Left renal pelvis (tissue), 4 donors: ENCODE measurements at places on chromosomes 16 and 17.
A peak's percentile ranks its signal among the peaks of the same experiment; 100 is the strongest.

DNA sequence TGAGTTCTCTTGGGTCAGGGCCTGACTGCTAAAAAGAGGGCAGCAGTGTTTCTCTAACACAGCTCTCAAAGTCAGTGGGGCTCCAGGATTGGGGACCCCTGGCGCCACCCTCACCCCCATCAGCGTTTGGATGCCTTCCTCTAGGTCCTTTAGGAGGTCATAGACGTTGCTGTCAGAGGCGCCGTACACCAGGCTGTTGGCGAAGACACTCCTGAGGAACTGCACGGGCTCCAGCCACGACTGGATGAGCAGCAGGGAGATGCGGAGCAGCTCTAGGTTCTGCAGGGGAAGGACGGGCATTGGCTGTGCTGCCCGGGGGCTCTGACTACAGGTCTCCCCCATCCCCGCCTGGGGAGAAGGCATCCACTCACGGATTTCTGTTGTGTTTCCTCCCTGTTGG, 993 bp downstream of the GH1 start:
- no peak for DNase-seq

DNA sequence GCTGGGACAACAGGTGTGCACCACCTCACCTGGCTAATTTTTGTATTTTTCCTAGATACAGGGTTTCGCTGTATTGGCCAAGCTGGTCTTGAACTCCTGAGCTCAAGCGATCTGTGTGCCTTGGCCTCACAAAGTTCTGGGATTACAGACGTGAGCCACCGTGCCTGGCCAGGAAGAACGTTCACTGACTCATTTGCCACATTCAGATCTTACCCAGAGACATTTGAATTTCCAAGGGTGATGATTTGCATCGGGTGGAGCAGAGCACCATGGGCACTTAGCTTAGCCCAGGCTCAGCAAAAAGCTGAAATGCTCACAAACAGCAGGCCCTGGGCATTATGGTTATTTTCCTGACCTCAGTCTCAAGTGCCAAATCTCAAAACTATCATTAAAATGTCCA, 14.5 kb upstream of the ADORA2B start:
- DNase-seq = no peak

GRCh38 chr16:77059446-77059845, 131.5 kb upstream of the MON1B start:
- DNase-seq = peak; percentile 32

DNA sequence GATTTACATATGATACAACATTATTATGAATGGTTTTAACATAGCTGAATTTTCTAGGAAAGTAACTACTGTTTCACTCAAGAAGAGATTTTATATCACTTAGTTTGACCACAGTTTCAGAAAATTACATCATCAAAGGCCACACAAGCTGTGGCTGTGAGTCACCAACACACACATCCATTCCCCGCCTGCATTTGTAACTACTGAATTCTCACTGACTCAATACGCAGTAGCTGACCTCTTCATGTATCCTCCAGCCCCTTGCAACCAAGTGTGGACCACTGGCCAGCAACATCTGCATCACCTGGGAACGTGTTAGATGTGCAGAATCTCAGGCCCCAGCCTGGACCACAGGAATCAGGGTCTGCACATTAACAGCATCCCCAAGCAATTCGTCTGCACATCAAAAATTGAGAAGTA, 197.6 kb downstream of the XYLT1 start:
- no peak for DNase-seq

GRCh38 chr17:27541301-27542023, 85.2 kb downstream of the KSR1 start:
- no peak for DNase-seq

DNA sequence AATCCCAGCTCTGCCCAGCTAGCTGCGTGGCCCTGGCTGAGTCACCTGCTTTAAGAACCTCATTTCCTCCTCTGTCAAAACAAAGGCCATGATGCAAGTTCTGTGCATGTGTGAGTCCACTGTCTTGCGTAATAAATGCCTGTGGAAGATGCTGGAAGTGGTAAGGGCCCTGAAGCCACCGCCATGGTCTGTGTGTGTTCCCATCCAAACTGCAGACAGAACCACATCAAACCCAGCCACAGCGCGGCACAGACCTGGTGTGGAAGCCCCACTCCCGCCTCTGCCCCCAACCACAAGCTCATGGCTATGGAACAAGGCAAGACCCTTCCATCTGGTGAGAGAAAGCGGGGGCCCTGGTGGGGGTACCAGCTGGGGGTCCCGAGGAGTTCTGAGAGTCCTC, 26.0 kb downstream of the NECAB2 start:
- DNase-seq = no peak

- DNase-seq = no peak
These were observed 4.6 kb upstream of the PMP22 start for GRCh38 chr17:15269780-15270089.

GRCh38 chr16:19219836-19220235, 51.8 kb downstream of the SYT17 start:
- no peak for DNase-seq

DNA sequence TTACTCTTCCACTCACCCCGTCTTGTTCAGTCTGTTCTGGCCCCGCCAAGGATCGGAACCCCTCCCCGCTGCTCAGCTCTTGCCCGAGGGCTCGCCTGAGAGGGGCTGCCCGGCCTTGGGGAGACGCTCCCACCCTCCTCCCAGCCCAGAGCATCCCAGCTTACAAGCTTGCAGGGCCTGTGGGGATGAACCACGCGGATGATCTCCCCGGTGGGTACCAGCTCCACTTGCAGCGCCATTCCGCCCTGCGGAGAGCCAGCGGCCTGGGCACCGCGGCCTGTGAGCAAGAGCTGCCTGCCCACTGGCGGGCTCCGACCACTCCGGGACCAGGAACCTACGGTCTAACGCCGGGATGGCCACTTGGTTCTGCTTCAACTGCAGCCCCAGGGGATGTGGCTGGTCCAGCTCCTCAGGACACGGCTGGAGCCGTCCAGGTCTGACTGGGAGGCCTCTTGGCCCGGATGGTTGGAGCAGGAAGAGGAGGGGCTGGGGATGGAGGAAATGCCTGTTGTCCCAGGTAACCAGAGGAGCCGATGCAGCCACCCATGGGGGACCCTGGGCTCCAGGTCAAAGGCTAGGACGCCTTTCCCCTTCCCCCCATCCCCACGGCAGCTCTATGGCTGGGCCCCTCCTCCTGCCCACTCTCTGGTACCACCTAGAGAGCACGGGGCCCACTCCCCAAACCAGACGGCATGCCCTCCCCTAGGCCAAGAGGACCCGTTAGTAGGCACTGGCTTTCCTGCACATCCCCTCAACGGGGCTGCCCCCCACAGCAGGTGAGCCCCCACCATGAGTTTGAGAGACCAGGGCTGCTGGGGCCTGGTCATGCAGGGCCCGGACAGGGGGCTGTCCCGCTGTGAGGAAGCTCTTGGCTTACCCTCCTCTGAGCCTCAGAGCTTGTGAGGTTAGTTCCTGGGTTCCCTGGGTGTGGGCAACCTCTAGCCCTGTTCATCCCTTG, at the start of gene MYO1C:
MYO1C (minus strand) TSS at position 438 of the 958 bp plus-strand sequence; CDS start at position 239, 199 bp downstream.
- DNase-seq = no peak

GRCh38 chr17:27466376-27466742, 10.1 kb downstream of the KSR1 start:
- no peak for DNase-seq

GRCh38 chr16:35011-35677, 18.3 kb downstream of the POLR3K start:
- no peak for DNase-seq

DNA sequence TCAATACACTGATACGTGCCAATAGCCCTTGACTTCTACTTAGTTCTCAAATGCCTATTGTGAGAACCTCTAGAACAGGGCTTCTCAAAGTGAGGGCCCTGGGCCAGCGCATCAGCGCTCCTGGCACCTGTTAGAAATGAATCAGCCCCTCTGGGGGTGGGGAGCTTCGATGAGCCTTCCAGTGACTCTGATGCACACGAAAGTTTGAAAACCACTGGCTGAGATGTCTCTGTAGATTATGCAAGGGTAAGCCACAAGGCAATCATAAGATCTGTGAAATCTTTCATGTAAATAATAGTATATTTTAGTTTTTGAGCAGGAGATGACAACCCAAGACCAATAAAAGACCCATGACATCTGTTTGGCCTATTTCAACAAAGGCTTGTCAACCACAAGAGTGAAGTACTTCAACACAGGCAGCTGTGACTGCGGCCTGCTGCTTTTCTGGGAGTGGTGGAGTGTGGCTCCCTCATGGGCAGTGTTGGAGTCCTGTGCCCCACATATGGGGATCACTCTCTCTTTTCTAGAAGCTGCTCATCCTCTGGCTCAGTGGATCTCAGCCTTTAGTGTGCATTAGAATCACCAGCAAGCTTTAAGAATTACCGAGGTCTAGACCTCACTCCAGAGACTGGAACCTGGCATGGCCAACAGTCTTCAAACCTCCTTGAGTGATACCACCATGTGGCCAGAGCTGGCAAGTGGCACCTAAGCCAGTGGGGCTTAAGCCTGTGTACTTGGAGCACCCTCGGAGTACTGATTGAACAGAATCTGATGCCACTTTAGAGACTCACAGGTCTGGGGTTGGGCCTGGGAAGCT, 5.8 kb downstream of the MTHFSD start:
- no peak for DNase-seq

DNA sequence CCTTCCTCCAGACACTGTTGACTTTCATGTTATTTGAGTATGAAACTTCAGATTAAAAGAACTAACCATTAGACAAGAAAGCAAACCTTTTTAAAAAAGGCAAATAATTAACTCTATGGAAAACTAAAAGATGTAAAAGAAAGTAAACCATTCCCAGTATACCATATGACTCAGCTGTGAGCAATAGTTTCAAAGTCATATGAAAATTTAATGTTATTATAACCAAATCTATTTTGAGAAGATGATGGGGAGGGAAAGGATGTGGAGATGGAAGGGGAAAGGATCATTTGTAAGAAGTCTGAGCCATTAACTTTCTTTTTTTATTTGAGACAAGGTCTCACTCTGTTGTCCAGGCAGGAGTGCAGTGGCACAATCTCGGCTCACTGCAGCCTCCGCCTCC, 131.8 kb downstream of the IRX5 start:
- no peak for DNase-seq

DNA sequence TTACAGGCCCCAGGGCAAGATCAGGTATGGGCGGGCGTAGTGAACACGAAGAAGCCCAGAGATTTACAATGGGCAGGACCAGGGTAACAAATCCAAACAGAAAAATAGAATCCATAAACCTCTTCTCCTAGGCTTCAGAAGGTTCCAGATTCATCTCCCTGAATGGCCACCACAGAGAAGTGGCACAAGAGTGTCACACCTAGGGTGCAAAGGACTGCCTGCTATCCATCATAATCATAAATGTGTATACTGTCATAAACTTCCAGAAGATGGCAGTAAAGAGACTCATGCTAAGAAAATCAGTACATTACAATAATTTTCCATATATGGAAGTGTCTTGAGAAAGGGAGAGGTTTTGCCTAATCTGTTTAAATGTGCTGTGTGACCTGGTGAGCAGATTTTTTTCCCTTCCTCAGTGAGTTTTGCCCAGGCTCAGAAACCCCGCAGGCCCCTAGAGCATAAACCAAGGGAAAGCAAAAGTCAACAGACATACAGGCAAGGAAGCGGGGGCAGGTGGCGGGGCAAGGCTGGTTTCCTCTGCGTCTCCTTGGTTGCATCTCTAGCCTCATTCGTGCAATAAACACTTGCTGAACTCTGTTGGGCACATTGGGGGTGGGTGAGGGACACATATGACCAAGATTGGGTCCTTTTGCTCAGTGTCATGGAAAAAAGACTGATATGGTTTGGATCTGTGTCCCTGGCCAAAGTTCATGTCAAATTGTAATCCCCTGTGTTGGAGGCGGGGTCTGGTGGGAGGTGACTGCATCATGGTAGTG, 92.0 kb upstream of the CDH5 start:
- no peak for DNase-seq

- no peak for DNase-seq
These were observed 3.4 kb downstream of the ZNF688 start for GRCh38 chr16:30567991-30568638.

GRCh38 chr16:74682556-74682955, 15.9 kb upstream of the RFWD3 start:
- DNase-seq = no peak

GRCh38 chr16:51113236-51114125, 37.6 kb downstream of the SALL1 start:
- no peak for DNase-seq

DNA sequence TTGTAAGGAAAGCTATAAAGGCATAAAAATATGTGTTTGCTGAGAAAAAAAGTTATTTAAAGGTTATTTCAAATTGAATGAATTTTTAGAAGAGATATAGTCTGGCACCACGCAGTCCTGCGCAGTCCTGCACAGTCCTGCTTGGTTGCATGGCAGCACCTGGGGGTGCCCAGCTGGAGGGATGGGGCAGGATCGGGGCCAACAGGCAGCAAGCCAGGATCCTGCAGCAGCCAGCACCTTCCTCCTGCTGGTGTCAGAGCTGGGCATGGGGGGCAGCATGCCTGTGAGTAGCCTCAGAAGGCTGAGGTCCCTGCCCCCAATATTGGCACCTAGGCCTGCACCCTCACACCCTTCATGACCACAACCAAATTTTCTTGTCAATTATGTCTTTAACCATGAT, 46.0 kb downstream of the GLG1 start:
- DNase-seq = no peak

GRCh38 chr16:55643161-55643970, 12.4 kb upstream of the SLC6A2 start:
- no peak for DNase-seq

- no peak for DNase-seq
These were observed 79.1 kb downstream of the GRIN2A start for GRCh38 chr16:10103118-10103517.

GRCh38 chr17:60665602-60666001, 12.0 kb upstream of the BCAS3 start:
- no peak for DNase-seq

- no peak for DNase-seq
These were observed 8.8 kb upstream of the CNOT1 start for GRCh38 chr16:58638148-58639036.

DNA sequence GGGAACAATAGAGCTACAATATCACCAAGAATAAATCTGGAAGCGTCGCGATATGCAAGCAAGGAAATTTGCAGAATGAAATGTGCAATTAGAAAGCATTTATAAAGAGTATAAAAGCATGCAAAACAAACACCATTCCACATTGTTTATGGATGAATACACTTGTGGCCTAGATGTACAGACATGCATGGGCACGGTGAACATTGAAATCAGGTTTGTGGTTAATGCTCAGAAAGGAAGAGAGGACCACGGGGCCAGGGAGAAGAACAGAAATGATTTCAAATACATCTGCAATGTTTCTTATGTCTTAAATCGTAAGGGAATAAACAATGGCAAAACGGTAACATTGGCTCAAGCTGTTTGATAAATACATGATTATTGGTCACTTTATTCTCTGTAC, 235.9 kb downstream of the FOXL1 start:
- no peak for DNase-seq
